Ammon's horn (tissue), 1 donor: ENCODE measurements at places on chromosomes 11 and 22.

DNA sequence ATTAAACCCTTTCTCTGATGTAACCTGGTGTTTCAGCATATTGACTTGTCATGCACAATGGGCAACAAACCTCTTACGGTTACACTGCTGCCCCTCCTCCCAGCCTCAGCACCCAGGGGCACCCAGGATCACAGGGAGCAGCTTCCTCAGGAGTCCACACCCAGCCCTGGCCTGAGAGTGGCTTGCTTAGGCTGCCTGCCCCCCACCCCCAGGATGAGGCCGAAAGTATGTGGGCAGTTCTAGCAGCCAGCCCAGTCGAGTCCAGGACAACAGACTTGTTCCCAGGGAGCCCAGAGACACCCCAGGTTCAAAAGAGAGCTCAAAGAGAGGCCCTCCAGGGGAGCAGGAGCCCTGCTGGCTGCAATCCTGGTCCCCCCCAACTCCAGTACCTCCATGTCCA is 108.1 kb upstream of the THY1 start:
- DNase-seq = no peak

GRCh38 chr11:123272565-123272964 is 77.5 kb upstream of the CLMP start:
- DNase-seq = no peak

- DNase-seq = no peak
These were observed 2.2 kb upstream of the MTA2 start for GRCh38 chr11:62603776-62604299.

DNA sequence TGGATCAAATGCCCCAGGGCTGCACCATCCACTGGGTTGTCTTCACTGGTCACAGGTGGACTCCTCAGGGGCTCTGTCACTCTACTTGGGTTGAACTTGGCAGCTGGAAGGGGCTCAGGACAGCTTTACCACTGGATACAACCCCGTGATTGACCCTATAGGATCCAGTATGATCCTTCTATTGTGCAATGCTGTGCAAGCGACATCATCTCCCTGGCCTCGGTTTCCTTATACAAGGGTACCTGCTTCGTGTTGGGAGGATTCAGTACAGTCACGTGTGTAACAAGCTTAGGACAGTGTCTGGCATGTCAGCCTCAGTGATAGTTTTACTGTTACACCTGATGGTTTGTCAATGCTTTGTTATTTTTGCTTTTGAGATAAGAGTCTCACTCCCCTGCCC is 20.5 kb upstream of the MIEF1 start:
- no peak for DNase-seq
